ENCODE measurements at places on chromosomes 2 and 18. TPM values are rescaled to one million over a fixed set of nuclear protein-coding genes. Genes with fewer than 3 reads are reported as not detected.

The CPO gene
- total RNA-seq: not detected

DNA sequence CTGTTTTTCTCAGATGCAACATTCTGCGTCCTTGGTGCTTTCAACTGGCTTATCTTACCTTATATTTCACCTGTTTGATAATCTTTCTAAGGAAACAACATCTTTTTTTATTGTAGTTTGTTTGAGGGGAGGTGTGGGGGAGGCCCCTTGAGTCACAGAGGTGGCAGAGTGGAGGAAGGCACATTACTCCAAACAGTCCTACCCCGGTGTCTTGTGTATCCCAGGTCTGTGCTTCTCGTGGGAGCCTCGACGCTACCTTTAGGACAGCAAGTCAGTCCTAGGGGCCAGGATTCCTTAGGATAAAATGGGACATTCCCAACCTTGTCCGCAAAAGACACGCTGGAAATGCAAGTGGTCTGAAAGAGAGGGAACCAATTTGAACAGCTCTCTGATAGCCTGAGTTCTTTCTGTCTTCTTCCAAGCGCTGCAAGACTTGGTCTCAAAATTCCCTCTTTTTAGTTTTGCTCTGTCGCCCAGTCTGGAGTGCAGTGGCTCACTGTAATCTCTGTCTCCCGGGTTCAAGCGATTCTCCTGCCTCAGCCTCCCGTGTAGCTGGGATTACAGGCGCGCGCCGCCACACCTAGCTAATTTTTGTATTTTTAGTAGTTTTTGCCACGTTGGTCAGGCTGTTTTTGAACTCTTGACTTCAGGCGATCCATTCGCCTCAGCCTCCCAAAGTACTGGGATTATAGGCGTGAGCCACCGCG lies 4.0 kb downstream of the GATA6 start:
- DNase-seq: no peak

The XIRP2 gene
- not detected for total RNA-seq

DNA sequence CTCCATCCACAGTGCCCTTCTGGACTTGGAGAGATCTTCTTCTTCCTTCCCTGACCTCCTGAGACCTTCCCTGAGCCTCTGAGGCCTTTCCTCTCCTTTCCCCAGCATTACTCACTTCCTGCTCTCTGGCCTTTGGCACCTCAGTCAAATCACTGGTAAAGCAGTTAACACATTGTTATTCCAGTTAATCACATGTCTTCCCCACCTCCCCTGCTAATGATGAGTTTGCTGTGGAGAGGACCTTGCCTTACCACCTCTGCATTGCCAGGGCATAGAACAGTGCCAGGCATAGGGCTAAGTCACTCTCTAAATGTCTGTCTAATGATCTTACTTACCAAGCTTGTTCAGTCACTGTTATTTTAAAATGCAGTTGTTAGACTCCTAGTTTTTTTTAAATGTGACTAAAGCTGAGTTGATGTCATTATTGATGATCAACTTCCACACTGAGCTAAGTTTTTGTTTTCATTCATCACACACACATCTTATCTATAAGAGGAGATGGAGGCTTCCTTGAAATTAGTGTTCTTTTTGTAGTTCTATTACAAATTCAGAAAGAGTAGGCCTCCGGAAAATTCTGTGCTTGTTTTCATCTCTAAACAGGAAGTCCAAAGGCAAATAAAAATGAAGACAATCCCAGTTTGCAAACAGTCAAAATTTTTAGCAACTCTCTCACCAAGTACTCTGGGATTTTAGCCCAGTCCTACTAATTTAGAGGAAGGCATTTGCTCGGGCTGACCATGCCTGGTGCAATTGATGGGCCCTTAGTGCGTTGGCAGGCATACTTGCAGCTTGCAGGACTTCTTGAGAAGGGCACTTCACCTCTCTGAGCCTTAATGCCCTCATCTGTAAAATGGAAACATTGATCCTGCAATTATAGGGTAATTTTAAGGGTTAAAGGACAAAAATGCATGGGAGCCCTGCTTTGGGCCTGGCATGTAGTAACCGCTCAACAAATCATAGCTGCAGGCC lies 113.7 kb upstream of the SPRED2 start:
- no peak for DNase-seq

GRCh38 chr2:65999103-65999502 lies 435.8 kb upstream of the MEIS1 start:
- no peak for DNase-seq

The SKOR2 gene
- total RNA-seq: not detected

The SLC8A1 gene
- 0.68 TPM for total RNA-seq

The KLHL14 gene
- not detected for total RNA-seq

GRCh38 chr18:22840606-22841144 lies 92.5 kb upstream of the RBBP8 start:
- no peak for DNase-seq

GRCh38 chr2:6864923-6865345 lies 773 bp downstream of the CMPK2 start:
- DNase-seq: no peak

The ABCG8 gene
- not detected for total RNA-seq

DNA sequence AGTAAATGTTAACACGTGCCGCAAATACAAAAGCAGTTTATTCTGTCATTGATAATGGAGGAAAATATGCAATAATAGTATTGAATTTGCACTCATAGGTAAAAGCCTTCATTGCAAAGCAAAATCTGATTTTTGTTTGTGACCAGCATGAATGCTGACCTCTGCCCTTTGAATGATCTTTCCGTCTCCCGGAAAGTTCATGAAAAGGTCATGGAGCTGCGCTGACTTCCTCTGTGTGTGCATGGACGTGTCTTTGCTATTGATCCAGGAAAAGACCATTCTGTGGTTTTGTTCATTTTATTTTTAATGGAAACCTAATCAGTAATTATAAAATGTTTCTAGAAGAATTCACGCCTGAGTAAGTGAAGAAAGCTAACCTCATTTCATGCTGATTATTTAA lies 320.0 kb downstream of the MTX2 start:
- no peak for DNase-seq

- DNase-seq: no peak
Measured at GRCh38 chr2:216549926-216550690, 51.5 kb downstream of the RPL37A start.

The ALPP gene
- not detected for total RNA-seq

GRCh38 chr2:38997781-38998180 lies 108.1 kb downstream of the ARHGEF33 start:
- DNase-seq: no peak

DNA sequence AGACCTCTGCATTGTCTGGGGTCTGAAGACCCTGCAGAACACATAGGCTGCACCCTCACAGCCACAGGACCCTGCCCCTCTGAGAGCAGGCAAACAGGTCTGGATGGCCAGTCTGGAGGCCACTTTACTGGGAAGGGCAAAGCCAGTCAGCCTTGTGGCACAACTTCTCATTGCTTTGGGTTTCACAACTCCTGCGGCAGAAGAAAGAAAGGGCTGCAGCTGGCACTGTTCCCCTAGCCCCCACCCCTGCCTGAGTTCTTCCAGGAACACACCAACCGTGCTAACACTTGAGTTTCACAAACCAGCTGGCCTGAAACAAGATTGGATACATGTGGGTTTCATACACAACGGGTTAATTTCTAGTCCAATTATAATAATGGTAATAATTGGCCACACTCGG lies 276.5 kb upstream of the MGAT5 start:
- no peak for DNase-seq

DNA sequence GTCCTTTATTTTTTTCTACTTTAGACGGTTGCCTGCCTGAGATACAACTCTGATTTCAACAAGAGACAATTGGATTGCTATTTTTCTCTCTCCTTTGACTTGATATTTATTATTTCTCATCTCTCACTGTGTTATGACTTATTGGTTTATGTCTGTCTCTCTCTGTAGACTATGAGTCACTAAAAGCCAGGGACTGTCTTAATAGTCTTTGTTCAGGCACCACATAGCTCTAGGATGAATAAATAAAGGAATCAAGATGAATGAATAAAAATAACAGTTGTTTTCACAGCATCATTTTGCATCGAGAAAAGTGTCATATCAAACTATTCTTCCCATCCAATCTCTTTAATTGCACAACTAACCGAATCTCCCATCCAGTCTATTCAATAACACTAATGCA lies 31.4 kb upstream of the CD28 start:
- no peak for DNase-seq

DNA sequence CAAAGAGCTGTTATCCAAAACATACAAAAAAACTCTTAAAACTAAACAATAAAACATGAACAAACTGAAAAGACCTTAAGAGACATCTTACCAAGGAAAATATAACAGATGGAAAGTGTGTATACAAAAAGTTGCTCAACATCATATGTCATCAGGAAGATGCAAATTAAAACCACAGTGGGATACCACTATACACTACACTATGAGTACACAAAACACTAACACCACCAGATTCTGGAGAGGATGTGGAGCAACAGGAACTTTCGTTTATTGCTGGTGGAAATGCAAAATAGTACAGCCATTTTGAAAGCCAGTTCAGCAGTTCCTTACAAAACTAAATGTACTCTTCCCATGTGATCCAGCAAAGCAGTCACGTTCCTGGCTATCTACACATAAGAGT lies 221.4 kb downstream of the CMPK2 start:
- DNase-seq: no peak

DNA sequence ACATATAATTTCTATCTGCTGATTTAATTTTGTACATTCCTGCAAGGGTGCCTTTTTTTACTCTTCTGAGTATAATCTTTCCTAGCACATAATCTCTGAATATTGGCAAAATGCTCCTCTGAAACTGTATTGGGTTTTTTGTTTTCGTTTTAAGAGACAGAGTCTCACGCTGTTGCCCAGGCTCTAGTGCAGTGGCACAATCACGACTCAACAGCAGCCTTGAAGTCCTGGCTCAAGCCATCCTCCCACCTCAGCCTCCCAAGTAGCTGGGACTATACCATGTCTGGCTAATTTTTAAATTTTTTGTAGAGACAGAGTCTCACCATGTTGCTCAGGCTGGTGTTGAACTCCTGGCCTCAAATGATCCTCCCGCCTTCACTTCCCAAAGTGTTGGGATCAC lies 104.9 kb downstream of the SPTBN1 start:
- DNase-seq: no peak

The PRSS56 gene
- total RNA-seq: not detected

The CTLA4 gene
- 7.6 TPM for total RNA-seq

The HAAO gene
- total RNA-seq: 0.28 TPM

GRCh38 chr2:223941579-223942277 lies 3.4 kb downstream of the WDFY1 start:
- no peak for DNase-seq

- DNase-seq: no peak
Measured at GRCh38 chr18:3283908-3284307, 22.0 kb downstream of the MYL12B start.

GRCh38 chr2:238731961-238732360 lies 115.9 kb upstream of the TWIST2 start:
- no peak for DNase-seq

GRCh38 chr2:48369971-48370370 lies 160.0 kb upstream of the STON1 start:
- no peak for DNase-seq

The ZBTB7C gene
- total RNA-seq: not detected

DNA sequence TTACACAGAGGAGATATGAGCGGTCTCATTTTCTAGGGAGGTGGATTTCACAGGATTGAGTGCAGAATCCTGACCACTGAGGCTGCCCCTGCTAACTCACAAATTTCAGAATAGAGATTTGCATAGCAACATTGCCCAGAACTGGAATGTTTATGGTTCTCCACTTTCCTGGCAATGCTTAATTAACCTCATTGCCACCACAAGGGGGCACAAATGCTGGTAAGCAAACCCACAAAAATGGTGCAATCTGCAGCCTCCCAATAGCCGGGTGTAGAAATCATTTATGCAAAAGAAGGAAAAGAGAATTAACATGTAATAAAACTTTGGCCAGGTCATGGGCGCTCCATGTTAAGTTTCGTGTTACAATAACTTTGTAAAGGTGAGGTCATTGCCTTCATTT lies 112.4 kb downstream of the CYRIA start:
- DNase-seq: no peak

- DNase-seq: peak; percentile 59
Measured at GRCh38 chr2:219495531-219496122, 3.1 kb upstream of the GMPPA start.

- DNase-seq: no peak
Measured at GRCh38 chr2:136411946-136412345, 294.0 kb upstream of the CXCR4 start.

GRCh38 chr2:240898108-240898730 lies 2.3 kb upstream of the MAB21L4 start:
- no peak for DNase-seq

The ZC3H6 gene
- total RNA-seq: 21.3 TPM

GRCh38 chr2:123364243-123364896 lies 660.7 kb upstream of the CNTNAP5 start:
- DNase-seq: no peak

GRCh38 chr2:157692768-157693167 lies 64.1 kb upstream of the ACVR1C start:
- DNase-seq: no peak

GRCh38 chr2:182867426-182868053 lies 1.1 kb upstream of the FRZB start:
- DNase-seq: no peak

- DNase-seq: no peak
Measured at GRCh38 chr18:50473881-50474280, 86.0 kb upstream of the MAPK4 start.
